ENCODE measurements at places on chromosomes 4 and X.

DNA sequence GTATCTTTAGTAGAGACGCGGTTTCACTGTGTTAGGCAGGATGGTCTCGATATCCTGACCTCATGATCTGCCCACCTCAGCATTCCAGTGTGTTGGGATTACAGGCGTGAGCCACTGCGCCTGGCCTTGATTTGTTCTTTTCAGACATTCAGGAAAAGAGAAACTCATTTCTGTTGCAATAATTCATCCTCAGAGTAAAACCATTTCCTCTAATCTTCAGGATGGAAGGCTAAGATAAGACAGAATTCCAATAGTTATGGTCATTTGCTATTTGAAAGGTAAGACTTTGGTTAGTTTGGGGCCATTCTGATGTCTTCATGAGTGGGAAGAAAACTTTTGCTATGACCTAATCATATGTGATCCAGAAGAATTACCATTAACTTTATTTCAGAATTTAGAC, 83.0 kb downstream of the LRP2BP start:
- DNase-seq = no peak

DNA sequence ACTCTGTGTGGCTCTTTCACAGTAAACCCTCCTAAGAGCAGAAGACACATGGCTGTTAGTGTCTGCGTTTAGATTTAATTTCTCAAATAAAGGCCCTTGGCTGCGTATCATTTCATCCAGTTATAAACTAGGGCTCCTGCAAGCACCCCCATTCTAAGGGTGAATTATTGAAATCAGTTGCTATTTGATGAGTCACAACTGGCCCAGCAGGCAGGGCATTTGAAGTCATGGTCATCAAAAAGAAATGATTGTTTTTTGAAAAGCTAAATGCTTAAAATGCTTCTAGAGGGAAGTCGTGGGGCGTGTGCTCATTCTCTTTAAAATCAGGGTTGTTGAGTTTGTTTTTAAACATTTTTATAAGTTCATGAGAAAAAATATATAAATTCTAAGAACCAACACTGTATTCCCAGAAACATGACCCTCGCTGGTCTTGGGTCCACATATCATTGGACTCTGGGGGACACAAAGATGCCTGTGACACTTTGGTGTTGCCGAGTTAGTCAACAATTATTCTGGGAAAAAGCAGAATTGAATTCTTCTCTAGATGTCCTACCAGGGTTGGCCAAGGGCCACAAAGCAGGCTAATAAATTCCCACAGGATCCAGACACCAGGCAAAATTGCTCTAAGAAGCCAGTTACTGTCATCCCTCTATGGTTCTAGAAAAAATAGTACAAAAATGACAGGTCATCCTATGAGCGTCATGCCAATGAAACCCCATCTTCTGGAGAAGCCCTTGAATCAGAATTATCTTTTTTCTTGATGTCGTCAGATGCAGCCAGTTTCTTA, 99.5 kb upstream of the MYOZ2 start:
- DNase-seq = no peak

GRCh38 chr4:65918872-65919271, 248.6 kb upstream of the EPHA5 start:
- no peak for DNase-seq

DNA sequence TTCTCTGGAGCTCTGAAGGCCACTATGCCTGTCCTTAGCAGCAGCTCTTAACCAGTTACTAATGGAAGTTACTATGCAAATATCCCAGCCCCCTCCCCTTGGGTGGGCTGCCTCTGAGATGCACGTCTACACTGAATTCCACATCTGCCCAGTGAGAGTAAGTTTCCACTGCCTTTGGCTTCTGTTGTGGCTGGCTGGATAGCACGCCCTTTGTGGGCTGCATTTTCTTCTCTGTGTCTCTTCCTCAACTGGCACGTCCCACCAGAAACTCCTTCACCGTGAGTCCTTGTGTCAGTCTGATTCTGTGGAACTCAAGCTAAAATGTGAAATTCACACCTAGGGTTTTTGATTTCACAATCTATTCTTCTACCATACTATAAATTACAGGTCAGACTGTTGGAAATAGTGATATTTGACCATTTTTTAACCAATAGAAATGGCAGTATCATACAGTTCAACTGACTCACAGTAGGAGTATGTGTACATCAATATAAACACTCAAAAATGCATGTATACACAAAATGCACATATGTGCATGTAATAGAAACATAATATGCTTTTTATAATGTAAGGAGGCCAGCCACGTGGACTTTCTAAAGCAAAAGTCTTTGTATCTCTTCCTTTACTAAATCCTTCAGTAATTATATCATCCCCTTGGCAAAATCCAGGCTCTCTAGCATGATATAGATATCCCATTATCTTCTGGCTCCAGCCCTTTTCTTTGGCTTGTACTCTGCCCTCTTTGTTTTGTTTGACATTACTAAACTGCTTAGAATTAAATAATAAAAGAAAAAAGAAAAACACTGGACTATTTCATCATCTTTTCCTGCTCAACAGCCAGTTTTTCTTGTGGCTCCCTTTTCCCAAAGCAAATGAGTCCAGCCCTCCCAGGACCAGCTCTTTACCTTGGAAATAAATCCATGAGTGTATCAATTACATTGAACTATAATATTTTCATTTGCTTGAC, 33.2 kb upstream of the LDB2 start:
- no peak for DNase-seq

DNA sequence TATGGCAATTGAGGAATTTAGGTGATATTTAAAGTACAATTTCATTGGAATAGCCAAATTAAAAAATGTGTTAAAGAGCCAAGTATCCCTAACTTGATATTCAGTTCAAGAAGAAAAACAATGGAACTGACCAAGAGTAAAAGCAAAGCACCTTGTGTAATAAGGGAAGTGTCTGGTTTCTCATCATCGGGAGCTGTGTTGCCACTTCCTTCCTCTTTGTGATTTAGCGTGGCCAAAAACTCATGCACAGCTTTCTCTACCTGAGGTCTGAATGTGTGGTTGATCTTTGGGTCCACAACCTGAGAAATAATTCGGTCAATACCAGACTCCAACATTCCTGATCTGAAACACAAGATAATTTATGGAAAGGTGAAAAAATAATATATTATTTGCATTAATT, 12.4 kb downstream of the BOD1L1 start:
- DNase-seq = no peak

GRCh38 chr4:15234116-15234855, 193.5 kb upstream of the C1QTNF7 start:
- DNase-seq = peak; percentile 72

- DNase-seq = peak; percentile 16
Measured at GRCh38 chrX:2967998-2968909, 38.1 kb upstream of the ARSH start.

GRCh38 chrX:148610328-148610698, 109.9 kb downstream of the AFF2 start:
- no peak for DNase-seq

DNA sequence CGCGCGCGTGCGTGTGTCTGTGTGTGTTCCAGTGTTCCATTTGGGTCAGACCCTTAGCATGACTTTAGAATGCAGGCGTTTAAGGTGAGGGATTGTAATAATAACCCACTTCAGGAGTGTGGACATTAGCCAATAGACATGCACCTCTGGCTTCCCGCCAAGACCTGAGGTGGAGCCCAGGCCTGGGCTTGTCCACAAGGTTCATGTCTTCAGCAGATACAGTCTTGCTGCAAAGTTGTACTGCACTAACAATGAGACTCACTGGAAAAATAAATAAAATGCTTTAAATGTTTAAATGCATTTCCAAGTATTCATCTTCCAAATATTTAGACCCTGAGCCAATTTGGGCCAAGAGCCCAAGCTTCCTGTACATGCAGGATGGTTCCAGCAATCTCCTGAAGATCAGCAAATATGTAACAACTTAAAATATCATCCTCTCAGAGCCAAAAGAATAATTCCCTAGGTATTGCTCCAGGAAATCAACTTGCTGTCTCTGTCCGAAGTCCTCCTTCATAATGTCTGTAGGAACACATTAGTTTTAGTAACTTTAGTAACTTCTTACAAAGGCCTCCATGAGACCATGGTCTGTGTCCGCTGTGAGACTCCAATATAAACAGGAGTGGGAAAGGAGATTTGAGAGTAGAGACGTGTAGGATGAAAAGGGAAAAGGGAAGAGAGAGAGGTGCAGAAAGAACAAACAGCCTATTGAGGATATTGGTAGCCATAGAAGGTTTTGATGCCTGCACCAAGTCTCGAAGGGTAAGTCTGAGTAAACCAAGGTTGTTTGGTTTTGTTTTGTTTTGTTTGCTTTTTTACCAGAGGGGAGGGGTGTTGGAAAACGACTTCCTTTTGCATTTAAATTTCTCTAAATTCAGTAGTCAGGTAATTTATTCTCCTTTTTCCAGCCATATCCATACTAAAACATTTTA, 98.5 kb upstream of the KLF3 start:
- no peak for DNase-seq

DNA sequence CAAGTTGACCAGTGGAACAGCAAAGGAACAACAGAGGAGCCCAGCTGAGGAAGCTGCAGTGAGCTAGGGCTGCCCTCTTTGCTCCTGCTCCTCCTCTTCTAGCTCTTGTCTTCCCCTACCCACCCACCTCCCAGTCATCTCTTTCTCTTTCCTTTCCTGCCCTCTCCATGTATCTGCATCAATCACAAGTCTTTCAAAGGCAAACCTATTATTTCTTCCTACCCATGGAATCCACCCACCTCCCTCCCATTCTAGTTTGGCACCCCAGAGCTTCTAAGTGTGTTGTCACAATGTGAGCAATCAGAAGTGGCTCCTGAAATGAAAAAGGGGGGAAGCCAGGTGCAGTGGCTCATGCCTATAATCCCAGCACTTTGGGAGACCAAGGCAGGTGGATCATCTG, 69.3 kb downstream of the TSC22D3 start:
- DNase-seq = no peak

All from skeletal muscle cell (primary cell).